ENCODE measurements at places on chromosomes 6 and 20.

- DNase-seq: no peak
Observed at GRCh38 chr6:46080111-46080510, 49.7 kb upstream of the ENPP4 start.

DNA sequence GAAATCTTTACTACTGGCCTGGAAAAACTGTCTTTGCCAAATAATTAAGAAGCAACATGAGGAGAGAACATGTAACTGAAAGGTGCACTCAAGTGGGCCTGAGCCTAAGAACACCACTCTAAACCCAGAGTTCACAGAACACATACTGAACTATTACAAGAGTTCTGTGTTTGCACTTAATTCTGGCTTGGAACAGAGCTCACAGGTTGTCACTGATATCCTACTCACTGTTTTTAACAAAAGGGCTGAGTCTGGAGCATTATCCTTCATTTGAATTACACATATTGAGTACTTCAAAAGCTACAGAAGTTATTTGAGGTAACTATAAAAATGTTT lies 164.7 kb downstream of the OGFRL1 start:
- no peak for DNase-seq

- no peak for DNase-seq
Observed at GRCh38 chr20:13455713-13456112, 183.0 kb downstream of the TASP1 start.

DNA sequence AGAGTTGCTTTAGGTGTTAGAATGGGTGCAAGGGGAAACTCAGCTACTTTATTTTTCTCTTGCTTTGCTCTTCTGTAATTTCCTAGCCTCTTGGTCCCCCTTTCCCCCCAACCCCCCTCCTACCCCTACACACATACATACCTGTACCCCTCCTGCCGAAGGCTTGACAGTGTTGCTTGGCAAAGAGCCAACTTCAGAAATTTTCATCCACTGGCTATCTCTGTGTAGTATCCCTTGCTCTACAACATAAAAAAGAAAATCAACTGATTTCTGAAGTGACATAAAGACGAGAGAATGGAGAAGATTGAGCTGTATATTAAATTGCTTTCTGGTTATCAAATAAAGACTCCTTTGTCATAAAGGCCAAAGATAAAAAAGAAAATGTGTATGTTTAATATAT lies 498.1 kb upstream of the SOX4 start:
- no peak for DNase-seq

- DNase-seq: no peak
Observed at GRCh38 chr6:124812067-124812466, 150.2 kb upstream of the RNF217 start.
